MV-4-11 (cell line): ENCODE measurements at places on chromosomes 6 and 20.

DNA sequence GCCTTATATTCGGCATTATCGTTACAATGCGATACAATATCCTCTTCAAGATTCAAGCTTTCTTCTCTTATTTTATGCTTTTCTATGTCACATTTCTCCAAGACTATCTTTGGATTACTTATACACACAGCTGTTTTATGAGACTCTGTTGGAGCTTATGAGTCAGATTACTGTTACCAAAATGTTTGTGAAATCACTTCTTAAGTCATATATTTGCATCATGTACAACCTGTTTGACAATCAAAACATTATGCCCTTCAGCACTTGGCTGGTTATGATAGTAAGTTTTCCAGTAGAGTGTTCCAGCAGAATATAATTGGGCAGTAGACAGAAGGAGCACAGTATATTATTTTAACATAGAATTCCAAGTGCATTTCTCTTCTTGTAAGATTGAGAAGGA lies 35.2 kb downstream of the BMP6 start:
- no peak for DNase-seq

DNA sequence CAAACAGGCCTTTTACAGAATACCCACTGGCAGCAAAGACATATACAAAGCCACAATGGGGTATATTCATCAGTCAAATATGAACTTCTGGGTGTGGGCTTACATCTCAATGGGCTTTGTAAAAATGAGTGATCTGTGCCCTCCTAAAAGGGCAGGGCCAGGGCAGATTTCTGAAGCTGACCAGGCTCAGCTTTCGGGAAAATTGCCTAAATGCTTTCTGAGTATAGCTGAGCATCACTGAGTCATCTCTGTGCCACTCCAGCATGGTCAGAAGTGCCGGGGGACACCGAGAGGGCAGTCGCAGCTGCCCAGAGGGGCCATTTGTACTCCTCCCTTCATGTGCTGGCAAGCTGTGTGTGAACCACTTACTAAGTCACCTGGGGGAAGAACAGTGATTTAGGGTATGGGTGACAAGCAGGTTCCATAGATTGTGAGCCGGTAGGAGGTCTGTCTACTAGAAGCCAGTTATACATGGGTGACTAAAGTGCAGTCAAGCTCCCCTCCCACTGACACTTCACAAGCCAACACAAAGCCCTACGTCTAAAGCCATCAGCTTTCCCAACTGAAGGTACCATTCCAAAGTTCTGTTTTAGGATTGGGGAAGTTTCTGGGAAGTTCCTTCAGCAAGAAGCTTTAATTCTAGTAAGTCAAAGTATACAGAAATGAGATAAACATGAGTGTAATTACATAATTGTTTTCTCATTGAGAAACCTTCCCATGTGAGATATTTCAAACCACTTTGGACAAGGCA lies 147.6 kb upstream of the TAB2 start:
- no peak for DNase-seq

GRCh38 chr6:35736253-35736894 lies 458 bp upstream of the ARMC12 start:
- peak; percentile 45 for DNase-seq

DNA sequence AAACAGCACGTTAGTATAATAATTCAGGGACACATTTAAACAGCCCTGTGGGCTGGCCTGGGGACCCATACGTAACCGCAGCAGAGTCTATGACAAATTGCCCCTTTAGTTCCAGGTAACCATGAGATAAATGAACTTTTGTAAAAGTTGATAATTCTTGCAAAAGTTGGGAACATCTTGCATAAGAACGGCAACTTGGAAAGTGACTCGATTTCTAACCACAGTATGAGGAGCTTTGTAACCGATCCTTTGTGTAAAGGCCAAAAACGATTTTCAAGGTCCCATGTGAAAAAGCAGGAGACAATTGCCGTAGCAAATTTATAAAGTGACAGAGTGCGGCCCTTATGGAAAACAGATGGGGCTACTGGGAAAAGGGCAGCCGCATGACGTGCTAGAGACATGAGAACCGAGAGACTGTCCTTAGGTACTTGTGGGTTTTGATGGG lies 81.6 kb downstream of the PSMG4 start:
- DNase-seq: no peak

DNA sequence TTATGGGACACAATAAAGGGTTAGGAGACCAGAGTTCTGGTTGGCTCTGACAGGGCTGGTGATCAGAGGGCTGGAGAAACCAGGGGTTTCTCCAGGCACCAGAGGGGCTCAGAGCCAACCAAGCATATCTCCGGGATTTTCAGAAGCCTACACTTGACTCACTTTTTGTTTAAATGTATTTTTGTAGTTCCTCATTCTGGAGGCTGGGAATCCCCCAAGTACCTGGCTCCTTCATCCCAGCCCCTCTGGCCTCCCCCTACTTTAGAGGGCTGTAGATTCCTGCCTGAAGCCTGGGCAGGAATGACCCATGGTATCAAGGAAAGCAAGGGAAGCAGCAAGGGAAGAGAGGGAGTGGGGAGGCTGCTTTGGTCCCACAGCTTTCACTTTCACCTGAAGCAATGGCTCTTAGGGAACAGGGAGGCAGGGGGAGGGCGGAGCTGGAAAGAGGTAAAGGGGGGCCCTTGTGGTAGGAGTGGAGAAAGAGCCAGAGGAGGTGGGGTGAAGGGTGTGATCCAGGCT lies 973 bp downstream of the CD40 start:
- DNase-seq: no peak

GRCh38 chr6:41187924-41188886 lies 12.7 kb downstream of the TREML2 start:
- DNase-seq: no peak
